ENCODE measurements at places on chromosomes 1 and 21. TPM values are rescaled to one million over a fixed set of nuclear protein-coding genes. Genes with fewer than 3 reads are reported as not detected.

DNA sequence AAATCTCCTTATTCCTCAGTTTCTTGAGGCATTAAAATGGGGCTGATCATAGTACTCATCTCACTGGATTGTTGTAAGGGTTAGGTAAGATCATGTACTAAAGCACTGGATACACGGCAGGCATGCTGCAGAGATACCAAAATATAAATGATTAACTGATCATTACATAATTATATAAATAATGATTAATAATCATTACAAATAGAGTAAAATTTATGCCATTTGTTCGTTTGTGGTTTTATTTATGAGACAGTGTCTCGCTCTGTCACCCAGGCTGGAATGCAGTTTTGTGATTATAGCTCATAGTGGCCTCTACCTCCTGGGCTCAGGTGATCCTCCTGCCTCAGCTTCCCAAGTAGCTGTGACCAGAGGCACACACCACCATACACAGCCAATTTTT, 140.7 kb downstream of the HHAT start:
- DNase-seq = no peak

The RGS8 gene
- not detected for total RNA-seq

DNA sequence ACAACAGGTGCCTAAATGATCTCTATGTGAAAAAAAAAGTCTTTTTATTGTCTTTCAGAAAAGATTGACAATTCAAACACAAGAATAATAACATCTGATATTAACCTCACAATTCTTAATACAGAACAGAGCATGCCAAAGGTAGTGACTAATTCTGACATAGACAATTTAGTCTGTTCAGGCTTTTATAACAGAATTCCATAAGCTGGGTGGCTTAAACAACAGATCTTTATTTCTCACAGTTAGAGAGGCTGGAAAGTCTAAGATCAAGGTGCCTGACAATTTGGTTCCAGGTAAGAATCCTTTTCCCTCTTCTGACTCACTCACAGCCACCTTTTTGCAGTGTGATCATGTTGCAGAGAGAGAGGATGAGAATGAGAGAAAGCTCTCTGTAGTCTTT, 27.0 kb downstream of the DPYD start:
- DNase-seq = no peak

The PTPN22 gene
- not detected for total RNA-seq

GRCh38 chr1:105874621-105875020, 1181.9 kb upstream of the PRMT6 start:
- no peak for DNase-seq

DNA sequence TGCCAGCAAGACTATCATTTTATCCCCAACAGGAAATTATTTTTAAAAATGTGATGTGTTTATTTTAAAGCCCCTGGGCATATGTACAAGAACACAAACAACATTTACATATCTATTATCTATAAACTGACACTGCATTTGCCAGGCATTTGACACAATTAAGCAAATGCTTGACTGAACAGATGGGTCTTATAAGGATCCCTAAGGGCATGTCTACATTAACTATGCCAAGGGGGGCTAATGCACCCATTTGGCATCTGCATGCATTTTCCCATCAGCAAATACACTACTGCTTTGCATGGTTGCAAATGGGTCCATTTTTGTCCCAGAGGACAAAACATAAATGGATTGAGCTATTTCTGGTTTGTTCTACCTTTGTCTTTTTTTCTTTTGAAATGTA, 884.8 kb upstream of the B3GALT2 start:
- DNase-seq = no peak

The OR10K2 gene
- not detected for total RNA-seq

The S100B gene
- not detected for total RNA-seq

DNA sequence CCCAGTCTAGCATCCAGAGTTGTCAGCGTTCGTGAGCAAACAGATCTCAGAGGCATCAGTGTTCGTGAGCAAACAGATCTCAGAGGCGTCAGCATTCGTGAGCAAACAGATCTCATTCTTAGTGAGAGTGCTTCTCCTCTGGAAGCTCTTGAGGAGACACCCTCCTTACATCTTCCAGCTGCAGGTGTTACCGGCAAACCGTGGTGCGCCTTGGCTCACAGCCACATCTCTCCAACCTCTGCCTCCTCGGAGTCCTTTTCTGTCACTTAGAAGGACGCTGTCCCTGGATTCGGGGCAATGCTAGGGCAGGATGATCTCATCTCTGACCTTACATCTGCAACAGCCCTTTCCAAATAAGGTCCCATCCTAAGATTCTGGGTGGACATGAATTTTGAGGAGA, 14.6 kb upstream of the UMODL1 start:
- DNase-seq = no peak

DNA sequence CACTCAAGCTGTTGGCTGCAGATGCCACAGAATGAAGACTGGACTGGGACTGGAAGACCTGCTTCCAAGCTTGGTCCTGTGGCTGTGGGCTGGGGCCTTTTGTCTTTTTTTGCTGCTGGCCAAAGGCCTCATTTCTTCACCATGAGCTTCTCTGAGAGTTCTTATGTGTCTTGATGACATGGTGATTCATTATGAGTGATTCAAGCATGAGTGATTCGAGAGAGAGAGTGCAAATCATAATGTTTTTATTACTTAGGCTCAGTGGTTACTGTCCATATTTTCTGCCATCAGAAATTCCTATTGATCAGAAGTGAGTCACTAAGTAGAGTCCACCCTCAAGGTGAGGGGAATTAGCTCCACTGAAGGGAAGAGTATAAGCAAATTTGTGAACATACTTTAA, 94.0 kb downstream of the PCP4 start:
- DNase-seq = peak; percentile 15

DNA sequence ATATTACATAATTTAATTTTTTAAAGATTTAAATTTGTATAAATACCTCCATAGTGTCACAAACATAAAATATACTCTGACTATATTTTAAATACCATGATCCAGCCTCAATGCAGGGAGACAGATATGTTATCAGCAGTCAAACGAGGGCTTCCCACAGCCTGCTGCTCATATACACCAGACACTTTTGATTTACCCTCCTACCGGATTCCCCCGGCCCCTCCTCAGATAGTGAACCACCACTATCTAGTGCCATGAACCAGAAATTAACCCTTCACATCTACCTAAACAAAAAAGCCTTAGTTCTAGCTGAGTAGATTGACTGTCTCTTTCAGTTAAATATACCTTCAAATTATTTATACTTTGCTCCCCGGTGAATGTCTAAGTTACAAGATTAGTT, 52.4 kb upstream of the C1orf53 start:
- no peak for DNase-seq

DNA sequence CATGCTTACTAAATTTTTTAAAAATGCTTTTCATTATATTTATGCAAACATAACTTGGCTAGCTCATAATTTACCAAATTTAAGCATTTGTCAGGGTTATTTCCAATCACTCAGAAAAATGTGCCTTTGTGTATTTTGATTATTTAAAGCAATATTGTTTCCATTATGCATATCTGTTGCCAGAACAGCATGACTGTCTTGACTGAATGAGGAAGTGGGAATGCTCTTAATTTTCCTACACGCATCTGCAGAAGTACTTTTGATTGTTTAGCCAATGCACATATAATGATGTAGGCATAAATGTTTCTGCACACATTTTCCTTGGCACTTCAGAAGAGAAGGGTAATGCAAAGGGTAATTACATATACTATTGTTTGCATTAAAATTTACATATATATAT, 92.5 kb upstream of the ADGRL2 start:
- no peak for DNase-seq

Data from Caki2 (cell line).